Stimulated activated naive CD8-positive, alpha-beta T cell treated with anti-CD3 and anti-CD28 coated beads, Interleukin-15, amount 100 ng/mL, for 72 hours (primary cell): ENCODE measurements at places on chromosomes 3 and 15.

DNA sequence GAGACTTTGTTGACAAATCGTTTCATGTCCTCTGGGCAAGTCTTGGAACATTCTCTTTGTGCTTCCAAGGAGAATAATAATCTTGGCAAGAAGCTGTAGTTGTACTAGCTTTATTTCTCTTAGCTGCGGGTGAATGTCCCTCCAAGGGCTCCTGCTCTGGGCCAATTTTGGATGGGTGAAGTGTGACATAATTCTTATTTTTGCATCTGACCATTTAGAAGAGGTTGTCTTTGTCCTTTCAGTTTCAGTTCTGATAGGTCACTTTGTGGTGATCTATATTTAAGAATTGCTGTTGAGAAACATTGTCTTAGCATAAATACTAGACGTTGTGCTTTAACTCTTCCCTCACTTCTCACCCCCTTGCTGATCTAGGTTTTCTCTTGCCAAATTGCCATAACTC is 164.8 kb upstream of the RORA start:
- no peak for DNase-seq

DNA sequence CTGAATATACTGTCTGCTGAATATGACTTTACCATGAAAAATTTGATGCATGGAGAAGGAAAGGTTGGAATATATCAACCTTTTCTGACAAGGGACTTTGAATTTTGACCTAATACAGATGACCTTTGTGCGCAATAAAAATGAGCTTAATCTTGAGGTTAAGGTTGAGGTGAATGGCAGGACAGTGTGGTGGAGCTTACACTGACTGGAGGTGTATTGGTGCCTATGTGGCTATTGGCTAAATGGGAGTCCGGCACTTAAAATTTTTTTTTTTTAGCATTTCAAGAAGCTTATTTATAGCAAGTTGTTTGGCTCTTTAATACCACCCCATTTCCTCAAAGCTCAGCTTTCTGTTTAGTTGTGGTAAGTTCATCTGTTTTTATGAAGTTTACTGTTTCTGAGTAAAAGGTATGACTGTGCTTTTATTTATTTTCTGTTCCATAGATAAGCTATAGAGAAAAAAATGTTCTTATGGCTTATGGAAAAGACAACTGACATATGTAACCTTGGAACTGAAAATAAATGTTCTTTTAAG is 15.2 kb downstream of the CDIN1 start:
- DNase-seq: no peak

- no peak for DNase-seq
Measured at GRCh38 chr15:63481105-63481810, 23.1 kb upstream of the USP3 start.

- no peak for DNase-seq
Measured at GRCh38 chr3:60025096-60026050, 975.5 kb upstream of the CFAP20DC start.

DNA sequence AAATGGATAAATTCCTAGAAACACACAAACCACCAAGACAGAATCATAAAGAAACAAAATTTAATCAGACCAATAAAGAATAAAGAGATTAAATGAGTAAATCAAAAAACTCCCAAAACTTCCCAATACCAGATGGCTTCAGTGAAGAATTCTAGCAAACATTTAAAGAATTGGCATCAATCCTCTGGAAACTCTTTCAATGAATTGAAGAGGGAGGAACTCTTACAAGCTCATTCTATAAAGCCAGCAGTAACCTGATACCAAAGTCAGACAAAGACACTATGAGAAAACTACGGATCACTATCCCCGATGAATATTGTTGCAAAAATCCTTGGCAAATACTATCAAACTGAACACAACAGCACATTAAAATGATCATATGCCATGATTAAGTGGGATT is 81.9 kb upstream of the SLCO2A1 start:
- no peak for DNase-seq

GRCh38 chr3:158539414-158540014 is 31.5 kb upstream of the MLF1 start:
- DNase-seq: peak; percentile 23

GRCh38 chr3:188812198-188812597 is 359.6 kb upstream of the TPRG1 start:
- DNase-seq: no peak

- no peak for DNase-seq
Measured at GRCh38 chr3:188043891-188044290, 110.1 kb upstream of the LPP start.

DNA sequence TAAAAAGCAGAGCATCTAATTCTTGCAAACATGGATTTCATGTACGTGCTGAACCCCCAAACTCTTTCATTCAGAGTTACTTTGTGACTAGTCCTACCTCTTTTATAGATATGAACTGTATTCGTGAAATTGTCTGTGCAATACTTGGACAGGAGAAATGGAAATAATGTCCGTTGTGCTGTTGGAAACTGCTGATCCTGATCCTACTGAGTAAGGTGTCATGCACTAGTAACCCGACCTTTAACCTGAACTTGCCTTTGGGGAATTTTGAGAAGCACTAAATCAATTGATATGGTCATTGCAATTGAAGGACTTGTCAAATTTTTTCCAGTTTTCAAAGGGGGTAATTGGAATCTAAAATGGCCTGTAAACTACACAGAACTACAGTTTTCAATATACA is 856.4 kb downstream of the ROBO1 start:
- no peak for DNase-seq

GRCh38 chr15:77104155-77104554 is 33.2 kb upstream of the TSPAN3 start:
- no peak for DNase-seq

DNA sequence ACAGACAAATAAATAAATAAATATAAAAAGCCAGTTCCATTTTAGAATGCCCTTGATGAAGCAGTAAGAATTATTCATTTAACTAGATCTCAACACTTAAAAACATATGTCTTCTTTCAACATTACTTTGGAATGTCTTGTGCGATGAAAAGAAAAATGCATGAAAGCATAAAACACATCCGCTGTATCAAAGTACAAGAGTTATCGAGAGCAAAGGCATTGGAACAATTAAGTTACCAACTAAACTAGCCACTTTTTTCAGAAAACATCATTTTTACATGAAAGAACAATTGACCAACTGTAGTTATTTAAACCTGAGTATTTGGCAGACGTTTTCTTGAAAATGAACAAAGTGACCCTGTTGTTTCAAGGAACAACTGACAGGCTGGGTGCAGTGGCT is 27.5 kb upstream of the ACAN start:
- DNase-seq: no peak

DNA sequence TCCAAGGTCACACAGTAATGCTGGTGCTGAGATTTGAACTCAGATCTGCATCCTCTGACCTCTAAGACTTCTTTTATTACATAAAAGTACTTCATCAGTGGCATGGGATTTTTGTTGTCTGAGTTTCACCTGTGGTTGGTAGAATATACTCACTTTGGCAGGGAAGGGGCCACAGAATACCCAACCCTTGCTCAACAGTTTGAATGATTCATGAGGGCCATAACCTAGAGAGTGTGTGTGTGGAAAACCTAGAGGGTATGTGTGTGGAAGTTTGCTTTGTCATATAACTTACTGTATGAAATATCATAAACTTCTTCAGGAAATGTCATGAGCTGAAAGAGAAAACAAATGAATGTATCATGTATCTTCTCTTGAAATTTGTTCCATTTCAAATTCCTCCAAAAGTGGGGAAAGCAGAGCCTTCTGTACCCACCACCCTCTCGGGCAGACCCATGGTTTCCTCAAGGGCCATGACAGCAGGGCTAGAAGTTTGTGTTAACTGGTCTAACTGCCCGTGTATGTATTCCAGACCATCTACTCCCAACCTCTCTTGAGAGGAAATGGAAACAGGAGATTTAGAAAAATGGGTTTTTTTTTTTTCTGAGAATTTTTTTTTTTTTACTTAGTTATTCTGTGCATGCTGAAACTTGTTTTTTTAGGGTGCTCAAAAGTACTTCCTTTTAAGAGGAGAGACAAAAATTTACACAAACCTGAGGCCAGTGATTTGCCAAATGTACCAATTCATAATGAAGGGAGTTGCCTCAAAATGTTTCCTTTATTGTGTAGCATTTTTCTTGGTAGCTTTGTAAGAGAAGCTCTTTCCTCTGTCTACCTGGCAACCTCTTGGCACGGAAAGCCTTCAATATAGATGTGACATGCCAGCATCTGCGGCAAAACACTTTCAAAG is 127.0 kb downstream of the TPRG1 start:
- peak; percentile 20 for DNase-seq

DNA sequence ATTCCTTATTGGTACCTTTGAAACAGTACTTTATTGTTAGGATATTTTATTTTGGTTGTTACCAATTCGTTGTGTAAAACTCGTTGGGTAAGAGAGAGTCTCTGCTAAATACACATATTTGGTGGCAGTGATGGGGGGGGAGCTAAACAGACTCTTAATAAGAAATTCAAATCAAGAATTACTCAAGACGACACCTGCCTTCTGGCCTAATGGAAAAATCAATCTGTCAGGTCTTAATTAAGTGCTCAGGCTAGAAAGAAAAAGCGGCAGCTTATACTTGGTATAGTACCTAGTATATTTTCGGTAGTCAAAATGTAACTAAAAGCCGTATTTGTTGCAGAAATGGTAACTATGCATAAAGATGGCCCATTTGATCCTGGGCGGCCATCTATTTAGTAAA is 18.2 kb downstream of the FOXP1 start:
- DNase-seq: no peak

DNA sequence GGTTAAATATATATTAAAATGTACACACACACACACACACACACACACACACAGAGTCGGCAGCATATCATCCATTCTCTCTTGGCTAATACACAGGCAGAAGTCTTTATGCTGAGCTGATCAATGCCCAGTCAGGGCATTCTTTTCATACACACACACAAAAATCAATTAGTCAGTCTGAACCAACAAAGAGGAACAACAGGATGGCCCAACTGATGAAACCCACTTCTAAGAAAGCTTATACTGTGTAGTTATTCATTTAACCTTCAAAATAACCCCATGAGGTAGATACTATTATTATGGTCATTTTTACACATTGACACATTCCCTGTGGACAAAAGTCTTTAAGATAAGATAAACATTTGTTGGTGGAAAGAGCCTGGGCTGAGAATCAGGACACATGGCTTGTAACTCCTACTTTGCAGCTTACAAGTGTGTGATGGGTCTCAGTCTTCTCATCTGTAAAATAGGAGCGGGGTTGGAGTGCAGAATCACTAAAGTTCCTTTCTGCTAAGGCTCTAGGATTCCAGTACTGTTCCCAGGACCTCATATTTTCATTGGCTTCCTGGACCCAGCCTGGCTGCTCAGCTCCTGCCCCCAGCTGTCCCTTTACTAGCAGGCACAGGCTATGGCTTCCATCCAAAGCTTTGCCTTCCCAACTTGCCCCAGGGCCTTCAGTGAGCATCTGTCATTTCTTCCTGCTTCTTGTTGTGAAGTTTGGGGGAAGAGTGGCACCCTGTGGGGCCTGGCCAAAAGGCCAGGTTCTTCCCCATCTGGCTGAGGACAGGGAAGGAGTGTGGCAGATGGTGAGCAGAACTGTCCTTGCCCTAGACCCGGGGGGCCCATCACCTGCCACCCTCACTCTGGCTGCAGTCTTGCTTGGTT is 27.2 kb upstream of the GLCE start:
- DNase-seq: no peak

DNA sequence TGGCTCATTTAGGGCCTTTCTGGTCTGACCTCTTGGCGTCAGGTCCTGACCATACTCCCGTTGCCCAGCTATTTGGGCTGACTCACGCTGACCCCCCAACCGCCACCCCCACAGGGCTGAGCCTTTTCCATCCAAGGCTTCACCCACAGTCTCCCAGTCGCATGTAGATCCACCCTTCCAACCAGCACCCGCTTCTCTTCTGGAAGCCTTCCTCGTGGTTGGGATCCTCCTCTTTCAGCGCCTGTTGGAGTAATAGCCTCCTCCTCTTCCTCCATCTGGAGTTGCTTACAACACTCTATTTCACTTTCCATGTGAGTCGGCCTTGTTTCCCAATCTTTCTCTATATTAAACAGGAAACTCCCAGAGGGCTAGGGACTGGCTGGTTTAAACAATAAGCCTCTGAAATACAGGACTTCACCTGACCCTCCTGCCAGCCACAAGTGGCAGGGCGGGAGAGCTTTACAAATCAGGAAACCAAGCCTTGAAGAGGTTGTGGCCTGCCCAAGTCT is 2.1 kb upstream of the ALAS1 start:
- no peak for DNase-seq

GRCh38 chr3:112572701-112573100 is 10.9 kb downstream of the SLC35A5 start:
- DNase-seq: no peak
